ENCODE measurements at places on chromosomes 4 and X.

GRCh38 chr4:138007572-138007971 is 234.6 kb downstream of the SLC7A11 start:
- no peak for DNase-seq

DNA sequence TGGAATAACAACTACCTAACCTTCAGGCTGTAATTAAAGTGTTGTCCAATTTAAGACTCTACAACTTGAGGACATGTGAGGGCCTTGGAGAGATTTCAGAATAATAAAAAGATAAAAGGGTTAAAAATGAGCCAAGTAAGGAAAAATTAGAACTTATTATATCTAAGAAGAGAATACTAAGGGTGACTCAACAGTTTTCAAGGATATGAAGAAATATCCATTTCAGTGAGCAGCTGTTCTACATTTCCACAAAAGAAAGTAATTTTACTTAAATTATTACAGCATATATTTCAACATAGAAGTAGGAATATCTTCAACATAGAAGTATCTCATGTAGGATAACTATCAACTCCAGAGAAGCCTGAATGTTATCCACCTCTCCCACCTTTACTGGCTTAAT is 11.3 kb downstream of the SNX12 start:
- no peak for DNase-seq

DNA sequence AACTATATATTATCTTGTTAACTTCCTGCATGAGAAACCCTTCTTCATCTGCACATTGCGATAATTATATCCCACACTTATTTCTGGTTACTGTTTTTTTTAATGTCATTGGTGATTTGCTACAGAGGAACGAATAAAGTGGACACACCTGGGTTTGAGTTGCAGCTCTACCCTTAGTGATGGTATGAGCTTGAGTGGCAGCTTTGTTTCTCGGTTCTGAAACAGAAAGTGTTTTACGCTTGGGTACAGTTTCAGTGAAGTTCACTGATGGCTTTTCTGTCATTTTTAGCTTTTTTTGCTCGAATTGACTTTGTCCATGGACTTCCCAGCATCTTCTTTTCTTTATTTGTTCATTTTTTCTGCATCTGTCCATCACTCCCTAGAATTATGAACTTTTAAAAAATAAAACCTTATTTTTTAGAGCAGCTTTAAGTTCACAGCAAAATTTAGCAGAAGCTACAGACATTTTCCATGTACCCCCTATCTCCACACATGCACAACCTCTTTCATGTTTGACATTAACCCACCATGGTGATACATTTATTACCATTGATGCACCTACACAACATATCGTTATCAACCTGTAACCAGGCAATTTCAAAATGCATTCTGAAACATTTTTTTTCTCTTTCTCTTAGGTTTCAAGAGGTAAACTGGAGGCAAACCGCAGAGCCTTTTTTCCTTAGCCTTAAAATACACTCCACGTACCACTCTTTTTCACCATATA is 1041.6 kb upstream of the PRKX start:
- DNase-seq, result no peak

DNA sequence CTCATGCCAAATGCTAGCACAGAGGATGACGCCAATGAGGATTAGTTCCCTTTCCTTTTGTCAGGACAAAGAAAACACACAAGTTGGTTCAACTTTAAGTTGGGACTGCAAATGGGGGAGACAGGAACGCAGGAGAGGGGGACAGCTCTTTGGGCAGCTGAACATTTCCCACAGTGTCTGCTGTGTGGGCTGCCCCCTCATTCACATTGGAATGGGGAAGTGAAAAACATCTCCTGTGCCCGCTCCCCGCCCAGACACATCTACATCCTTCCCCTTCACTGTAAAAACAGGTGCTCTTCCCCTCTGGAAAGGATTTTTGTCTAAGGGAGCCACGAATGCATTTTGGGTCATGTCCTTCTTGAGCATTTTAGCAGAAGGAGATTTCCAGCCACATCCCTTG is 44.5 kb upstream of the TBC1D9 start:
- no peak for DNase-seq

GRCh38 chrX:48540028-48540375 is 488 bp downstream of the TBC1D25 start:
- DNase-seq, result no peak

- no peak for DNase-seq
Observed at GRCh38 chr4:7978489-7978888, 38.8 kb upstream of the AFAP1 start.

DNA sequence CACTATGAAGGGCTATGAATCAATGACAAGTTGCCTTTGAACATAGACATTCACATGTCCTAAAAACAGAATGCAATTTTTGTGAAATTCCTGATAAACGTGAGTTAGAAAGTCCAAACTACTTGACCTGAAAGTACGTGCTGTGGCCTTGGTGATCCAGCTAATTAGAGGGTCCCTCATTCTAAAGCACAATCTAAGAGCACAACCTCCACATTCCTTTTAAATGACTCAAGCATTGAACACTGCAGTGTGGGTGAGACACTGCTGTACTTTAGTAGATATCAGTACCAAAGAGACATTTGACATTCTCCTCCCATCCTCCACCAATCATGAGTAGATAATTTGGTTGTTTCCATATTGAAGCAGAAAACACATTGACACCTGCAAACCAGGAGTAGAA is 73.5 kb downstream of the FAM47B start:
- no peak for DNase-seq

- DNase-seq, result no peak
Observed at GRCh38 chr4:159503236-159504008, 400.5 kb downstream of the RAPGEF2 start.

DNA sequence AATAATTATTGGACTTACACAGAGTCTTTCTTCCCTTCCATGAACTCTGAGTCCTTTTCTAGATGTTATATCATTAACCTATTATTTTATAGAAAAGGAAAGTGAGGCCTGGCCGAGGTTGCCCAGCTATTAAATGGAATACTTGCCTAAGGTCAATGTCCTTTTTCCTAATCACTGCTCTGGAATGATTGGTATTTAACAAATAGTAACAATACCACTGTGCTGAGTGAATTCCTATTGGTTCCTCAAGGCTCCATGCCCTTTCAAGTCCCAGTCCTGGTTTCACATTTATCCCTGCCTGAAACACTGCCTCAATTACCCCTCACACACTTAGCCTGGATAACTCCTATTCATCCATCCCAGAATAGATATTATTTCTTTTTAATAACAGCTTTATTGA is 6.2 kb downstream of the TCEAL9 start:
- DNase-seq, result no peak

DNA sequence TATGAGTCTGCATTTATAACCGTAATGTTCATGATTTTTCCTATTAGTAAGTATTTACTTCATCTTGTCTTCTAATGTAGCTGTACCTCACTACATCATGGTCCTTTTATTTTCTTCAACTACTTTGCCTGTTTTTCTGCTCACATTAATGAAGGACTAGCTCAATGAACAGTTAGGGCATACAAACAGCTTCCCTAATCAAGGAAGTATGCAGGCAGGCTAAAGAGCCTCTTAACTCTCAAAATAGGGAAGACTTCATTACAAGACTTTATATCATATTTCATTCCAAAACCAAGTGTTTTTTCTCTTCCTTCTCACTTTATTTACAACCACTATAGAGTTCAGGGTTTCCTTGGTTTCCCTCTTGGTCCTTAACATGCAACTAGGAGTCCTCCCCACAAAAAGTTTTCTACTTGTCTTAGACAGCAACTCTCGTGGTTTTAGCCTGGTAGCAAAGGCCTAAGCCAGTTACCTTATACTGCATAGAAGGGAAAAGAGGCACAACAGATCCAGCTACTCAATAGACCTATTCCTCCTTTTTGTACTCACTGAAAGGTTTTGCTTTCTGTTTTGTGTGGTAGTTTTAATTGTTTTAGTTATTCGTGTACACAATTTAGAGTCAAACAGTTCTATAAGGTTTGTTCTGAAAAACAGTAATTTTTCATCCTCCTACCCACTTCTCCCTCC is 40.8 kb downstream of the SMIM14 start:
- no peak for DNase-seq

All from amygdala (tissue), 56 donors.